ENCODE measurements at places on chromosomes 1 and 21.

DNA sequence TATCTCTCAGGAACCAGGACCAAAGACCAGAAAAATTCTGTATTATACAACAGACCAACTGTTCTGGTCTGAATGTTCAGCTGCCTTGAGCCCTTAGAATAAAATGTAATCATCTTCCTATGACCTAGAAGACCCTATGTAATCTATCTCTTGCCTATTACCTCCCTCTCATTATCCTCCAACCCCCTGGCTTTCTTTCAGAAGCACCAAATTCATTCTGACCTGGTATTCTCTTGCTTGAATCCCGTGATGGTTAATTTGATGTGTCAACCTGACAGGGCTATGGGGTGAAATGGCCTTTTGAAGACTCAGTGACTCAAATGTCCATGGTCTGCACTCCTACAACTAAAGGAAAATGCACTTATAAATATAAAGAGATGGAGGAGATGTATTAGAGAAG lies 21.8 kb upstream of the FBXO28 start:
- no peak for DNase-seq

GRCh38 chr1:175801979-175802378 lies 58.6 kb upstream of the TNR start:
- DNase-seq = no peak

- no peak for DNase-seq
Observed at GRCh38 chr21:18940791-18941190, 537.2 kb upstream of the TMPRSS15 start.

DNA sequence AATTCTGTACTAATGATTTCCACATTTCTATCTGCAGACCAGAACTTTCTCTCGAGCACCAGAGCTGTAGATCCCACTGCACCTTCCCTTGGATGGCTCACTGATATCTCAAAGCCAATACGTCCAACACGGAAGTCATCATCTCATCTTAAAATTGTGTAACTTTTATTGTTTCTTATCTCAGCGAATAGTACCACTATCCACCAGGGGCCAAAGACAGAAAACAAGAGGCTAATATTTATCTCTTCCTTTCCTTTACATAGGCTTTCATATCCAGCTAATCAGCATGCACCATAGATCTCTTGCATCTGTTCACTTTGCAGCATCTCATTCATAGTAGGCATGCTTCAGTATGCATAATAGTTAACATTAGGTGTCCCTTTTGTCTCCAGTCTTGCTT lies 303.6 kb downstream of the PTPRC start:
- DNase-seq = no peak

- no peak for DNase-seq
Observed at GRCh38 chr1:185420588-185421081, 103.6 kb upstream of the IVNS1ABP start.

GRCh38 chr1:54595956-54596498 lies 27.3 kb downstream of the FAM151A start:
- no peak for DNase-seq

DNA sequence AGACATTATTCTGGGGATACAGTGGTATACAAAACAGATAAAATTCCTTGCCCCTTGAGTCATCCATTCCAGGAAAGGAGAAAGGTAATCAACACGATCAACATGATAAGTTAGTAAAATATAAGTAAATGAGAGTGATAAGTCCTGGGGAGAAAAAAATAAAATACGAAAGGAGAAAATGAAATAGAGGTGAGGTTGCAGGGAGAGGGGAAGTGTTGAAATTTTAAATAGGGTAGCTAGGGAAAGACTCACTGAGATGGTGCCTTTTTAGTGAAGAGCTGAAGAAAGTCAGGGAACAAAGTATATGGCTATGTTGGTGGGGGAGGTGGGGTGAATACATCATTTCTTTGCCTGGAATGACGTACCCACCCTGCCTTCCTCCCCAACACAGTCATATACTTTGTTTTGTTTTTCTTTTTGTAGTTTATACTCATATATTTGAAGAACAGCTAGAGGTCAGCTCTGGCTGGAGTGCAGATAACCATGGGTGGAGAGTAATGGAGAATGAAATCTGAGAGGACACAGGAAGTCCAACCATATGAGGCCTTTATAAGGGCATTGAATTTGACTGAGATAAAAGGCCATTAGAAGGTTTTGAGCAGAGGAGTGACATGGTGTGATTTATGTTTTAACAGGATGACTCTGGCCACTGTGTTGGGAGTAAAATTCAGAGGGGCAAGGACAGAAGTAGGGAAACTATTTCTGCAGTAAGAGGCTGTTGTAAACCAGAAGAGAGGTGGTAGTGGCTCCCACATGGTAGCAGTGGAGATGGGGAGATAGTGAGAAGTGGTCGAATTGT lies 54.8 kb downstream of the OSBPL9 start:
- no peak for DNase-seq

- DNase-seq = no peak
Observed at GRCh38 chr1:169899519-169900217, 6.0 kb upstream of the SCYL3 start.

DNA sequence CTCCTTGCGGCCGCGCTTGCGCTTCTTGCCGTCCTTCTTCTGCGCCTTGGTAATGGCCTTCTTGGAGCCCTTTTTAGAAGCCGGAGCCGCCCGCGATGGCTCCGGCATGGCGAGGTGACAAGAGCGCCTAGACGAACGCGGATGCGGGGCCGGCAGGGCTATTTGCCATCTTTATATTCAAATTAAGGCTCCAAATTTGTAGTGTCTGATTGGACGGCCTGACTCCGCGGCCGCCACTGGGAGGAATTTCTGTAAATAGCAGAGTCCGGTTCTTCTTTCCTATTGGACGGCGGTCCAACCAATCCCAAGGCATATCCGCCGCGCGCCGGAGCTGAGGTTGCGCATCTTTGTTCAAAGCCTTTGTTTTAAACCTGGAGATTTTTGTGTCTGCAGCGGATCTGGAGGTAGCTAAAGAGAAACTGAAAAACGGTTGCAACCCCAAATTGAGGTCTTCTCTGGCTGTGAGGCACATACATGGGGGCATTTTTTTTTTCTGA lies 22.6 kb upstream of the RNF187 start:
- DNase-seq = peak; percentile 69

- no peak for DNase-seq
Observed at GRCh38 chr1:7261490-7261889, 476.2 kb downstream of the CAMTA1 start.

DNA sequence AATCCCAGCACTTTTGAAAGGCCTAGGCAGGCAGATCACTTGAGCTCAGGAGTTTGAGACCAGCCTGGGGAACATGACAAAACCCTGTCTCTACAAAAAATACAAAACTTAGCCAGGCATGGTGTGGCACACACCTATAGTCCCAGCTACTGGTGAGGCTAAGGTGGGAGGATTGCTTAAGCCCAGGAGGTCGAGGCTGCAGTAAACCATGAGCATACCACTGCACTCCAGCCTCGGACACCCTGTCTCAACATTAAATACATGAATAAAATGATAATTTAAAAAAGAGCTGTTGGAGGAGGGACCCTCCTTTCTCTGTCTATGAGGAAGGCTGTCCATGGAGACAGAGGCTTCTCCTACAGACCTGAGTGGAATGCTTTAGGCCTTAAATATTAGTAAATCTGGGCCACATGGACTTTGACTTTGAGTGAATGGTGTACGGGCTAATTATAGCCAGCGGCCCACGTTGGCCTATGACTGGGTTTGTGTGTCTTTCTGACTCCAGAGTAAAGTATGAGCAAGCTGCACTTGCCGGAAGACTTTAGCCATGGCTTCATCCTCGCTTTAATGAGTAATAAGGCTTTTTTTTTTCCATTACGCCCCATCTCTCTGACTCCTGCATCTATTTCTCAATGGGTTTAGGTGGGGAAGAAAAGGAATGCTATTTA lies 21.3 kb downstream of the RAB3B start:
- no peak for DNase-seq

GRCh38 chr21:14613486-14614224 lies 67.5 kb upstream of the SAMSN1 start:
- no peak for DNase-seq

All from activated CD8-positive, alpha-beta memory T cell treated with anti-CD3 and anti-CD28 coated beads for 4 hours (primary cell).